Frontal cortex (tissue), 4 donors: ENCODE measurements at places on chromosomes 2 and 18. TPM values are rescaled to one million over a fixed set of nuclear protein-coding genes. Genes with fewer than 3 reads are reported as not detected.

- no peak for DNase-seq
These were observed 42.3 kb upstream of the ATIC start for GRCh38 chr2:215269397-215270117.

SNORC gene
- total RNA-seq = 2.4 TPM

GRCh38 chr2:105915005-105915558 is 170.4 kb downstream of the NCK2 start:
- no peak for DNase-seq

DNA sequence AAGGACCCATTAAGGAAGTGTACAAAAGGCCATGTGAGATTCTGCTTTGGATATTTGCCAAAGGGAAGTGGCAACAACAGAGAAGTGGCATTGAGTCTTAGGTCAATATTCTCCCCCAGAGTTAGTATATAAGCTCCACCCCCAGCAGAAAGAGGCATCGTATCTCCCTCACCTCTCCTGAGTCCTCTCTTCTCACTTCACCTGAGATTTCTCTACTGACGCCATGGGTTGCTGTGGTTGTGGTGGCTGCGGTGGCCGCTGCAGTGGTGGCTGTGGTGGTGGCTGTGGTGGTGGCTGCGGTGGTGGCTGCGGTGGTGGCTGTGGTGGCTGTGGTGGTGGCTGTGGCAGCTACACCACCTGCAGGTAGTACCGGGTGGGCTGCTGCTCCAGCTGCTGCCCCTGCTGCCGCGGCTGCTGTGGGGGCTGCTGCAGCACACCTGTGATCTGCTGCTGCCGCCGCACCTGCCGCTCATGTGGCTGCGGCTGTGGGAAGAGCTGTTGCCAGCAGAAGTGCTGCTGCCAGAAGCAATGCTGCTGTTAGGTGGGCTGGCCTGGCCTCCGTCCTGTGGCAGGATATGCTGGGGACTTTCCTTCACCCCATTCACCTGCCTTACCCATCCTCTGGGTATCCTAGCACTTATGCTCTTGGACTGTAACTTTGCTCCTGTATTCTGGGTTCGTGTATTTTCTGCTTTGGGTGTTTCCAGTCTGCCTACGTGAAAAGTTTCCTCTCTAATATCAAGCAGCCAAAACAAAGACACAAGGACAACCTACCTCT is 5.9 kb downstream of the SCYGR3 start:
- no peak for DNase-seq

GRCh38 chr2:71282493-71282892 is 49.1 kb upstream of the ZNF638 start:
- no peak for DNase-seq

DNA sequence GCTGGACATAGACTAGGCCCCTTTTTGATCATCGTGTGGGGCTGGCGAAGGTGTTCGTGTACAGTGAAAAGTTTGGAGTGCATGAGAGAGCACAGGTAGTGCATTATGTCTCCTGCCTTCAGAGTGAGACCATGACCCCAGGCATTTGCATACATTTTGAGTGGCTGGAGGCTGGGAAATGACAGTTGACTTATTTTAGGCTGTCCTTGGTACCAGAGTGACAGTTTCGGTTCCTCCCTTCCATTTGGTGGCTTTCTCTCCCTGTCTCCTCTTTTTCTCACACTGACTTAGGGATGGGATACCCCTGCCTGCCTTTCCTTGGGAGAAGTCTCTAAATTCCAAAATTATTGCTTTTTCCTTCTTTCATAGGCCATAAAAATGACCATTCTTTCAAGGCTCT is 20.1 kb downstream of the SERPINB12 start:
- DNase-seq = no peak
